ENCODE measurements at places on chromosomes 5 and 9.

- no peak for DNase-seq
These were observed 25.0 kb downstream of the TTC23L start for GRCh38 chr5:34863946-34864345.

GRCh38 chr5:34047774-34048572 is 5.0 kb upstream of the C1QTNF3 start:
- no peak for DNase-seq

DNA sequence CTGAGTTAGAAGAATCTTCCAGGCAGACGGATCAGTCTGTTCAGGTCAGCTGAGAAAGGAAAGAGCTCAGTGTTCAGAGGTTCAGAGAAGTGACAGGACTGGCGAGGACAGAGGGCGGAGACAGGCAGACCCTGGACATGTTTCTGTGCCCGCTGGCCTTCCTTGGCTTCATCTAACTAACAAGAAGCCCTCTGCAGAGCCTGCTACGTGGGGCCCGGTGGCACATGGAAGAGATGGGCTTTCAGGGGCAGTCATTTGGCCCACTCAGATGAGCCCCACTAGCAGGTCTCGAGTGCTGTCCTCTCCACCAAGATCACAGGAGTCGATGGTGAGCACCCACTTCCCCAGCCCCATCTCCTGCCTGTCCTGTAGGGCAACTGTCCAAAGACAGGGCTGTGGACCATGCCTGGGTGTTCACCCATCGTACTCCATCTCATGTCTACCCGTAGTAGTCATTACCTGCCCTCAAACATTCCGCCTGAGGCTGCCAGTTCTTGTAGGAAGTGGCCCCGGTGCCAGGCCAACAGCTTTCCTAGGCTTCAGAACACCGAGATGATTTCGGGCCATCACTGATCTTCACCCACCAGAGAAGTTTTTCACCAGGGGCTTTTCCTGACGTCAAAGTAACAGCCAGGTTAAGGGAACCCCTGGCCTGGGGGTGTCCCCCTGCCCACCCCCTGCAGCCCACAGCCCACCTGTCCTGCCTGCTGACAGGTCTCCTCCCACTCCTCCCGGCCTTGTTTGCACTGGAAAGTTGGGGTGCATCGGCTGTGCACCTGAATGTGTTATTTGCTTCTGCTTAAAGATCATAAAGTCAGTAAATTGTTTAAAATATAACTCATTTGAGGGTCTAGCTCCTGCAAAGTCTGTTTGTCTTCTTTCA is 14.0 kb downstream of the IRX2 start:
- no peak for DNase-seq

- DNase-seq: no peak
These were observed 561.3 kb downstream of the IRX1 start for GRCh38 chr5:4156889-4157288.

- no peak for DNase-seq
These were observed 168.8 kb downstream of the ARHGAP26 start for GRCh38 chr5:142939006-142939405.

DNA sequence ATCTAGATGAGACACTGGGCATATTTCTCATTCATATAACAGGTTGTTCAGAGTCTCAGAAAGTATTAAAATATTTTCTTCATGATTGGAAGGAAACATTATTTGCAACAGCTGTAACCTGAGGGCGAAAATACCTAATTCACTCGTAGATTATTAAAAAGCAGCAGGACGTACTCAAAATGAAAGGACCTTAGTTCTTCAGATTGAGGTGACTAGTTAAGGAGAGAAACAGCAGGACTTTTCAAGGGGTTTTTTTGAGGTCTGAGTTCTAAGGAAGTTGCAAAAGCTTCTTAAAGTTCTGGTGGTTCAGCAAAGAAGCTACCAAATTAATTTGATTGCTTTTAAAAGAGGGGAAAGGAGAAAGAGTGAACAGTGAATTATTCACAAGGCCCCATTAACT is 174.9 kb downstream of the TMEM161B start:
- DNase-seq: no peak

GRCh38 chr5:14775857-14776256 is 95.7 kb downstream of the ANKH start:
- DNase-seq: no peak

GRCh38 chr5:135204151-135204600 is 170.1 kb upstream of the PITX1 start:
- DNase-seq: no peak

DNA sequence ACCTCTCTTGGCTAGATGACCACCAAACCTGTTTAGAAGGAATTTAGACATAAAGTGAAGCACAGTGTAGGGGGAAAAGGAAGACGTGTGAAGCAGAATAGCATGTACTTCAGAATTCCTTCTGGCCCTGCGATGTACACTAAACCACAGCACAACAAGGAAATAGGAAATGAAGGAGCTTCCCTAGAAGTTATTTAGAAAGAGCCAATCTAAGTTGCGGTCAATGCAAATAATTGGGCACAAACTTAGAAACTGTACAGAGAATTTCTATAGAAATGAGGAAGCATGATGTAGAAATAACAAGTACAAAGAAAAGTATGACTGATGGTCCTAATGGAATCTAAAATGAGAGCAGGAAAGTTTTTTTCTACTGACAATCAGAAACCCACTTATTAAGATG is 41.5 kb downstream of the ANKRD55 start:
- DNase-seq: no peak

- DNase-seq: no peak
These were observed 115.6 kb upstream of the RETREG1 start for GRCh38 chr5:16732356-16732755.

GRCh38 chr5:126615286-126615685 is 14.5 kb downstream of the PHAX start:
- DNase-seq: no peak

DNA sequence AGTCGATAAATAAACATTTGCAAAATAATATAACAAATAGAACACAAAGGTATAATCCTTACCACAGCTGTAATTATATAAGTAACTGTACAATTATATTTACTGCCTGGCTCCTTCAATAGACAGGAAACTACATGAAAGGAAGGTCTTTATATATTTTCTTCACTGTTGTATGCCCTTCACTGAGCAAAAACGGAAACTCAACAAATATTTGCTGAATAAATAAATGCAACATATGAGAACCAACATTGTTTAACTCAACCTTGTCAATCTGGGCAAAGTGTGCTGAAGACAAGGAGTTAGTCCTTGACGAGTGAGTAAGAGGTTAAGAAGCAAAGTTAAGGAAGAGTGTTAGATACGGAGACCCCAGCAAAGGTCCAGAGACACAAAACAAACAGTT is 22.6 kb downstream of the PSMD5 start:
- no peak for DNase-seq

- DNase-seq: peak; percentile 77
These were observed 2.0 kb downstream of the PROB1 start for GRCh38 chr5:139392678-139393496.

DNA sequence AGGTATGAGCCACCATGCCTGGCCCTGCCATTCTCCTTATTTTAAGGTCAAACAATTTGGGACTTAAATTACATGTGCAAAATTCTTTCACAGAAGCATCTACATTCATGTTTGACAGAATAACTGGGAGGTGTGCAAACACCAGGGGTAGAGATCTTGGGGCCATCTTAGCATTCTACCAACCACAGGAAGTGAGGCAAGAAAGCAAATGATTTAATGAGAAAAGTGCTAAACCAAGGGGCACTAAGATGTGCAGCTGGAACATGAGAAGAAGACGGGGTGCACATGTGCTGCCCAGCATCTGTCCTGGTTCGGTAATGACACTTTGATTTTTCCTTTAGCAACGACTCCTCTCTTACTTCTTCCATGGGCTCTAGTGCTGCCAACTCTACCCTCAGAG is 1.2 kb upstream of the F12 start:
- DNase-seq: no peak

DNA sequence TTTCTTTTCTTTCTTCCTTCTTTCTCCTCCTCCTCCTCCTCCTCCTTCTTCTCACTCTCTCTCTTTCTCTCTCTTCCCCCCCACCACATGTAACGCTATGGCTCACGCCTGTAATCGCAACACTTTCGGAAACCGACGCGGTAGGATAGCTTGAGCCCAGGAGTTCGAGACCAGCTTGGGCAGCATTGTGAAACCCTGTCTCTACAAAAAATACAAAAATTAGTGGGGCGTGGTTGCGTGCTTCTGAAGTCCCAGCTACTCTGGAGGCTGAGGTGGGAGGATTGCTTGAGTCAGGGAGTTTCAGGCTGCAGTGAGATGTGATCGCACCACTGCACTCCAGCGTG is 736 bp upstream of the GLDC start:
- DNase-seq: no peak

DNA sequence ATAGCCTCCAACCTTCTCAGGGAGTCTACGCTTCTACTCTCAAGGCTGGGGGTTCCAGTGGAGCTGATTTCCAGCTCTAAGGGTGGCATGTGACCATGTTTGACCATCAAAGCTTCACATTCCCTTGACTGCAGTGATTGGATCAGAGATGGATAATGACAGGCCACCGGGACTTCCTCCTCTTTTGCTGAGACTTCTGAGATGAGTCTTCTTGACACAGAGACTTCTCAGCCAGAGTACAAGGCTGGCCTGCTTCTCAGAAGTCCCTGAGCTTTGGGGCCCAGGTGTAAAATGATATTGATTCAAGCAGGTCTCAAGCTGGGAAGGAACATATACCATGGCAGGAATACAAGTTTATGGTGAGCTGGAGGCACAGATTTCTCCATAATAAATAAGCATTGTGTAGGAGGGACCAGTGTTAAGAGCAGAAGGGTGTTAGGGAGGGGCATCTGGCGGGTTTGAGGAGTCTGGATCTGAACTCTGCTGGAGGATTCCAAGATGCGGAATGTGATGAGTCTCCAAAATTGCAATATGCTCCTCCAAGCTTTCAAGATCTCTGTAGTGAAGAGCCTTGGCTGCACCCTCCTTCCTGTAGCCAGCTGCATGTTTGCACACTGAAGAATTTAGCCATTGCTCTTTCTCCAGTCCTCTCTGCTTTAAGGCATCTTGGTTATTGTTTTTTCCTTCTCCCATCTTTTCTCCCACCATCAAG is 41.7 kb upstream of the HSD17B4 start:
- no peak for DNase-seq

DNA sequence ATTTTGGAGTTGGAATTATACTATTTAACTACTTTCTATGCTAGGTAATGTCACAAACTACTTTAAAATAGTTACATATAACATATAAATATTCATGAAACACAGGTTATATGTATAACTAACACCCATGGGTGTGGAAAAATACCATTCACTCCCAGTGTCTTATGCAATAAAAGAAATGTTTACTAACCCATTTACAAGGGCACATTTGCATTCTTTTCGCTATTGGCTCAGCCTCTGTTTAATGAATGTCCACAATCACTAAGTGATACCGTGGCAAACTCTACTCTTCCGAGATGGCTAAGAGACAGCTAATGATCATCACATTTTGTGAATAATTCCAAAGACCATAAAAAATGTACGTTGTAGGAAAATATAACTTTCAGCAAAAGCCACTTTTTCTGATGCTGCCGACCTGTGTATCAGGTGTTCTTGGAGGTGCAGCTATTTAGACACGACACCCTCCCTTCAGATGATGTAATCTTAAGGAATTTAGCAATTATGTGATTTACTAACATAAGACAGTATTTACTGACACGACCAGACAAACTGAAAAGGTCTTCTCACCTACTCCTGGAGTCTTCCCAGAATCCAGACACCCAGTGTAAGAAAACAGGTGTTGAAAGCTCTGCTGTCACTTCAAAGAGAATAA is 121.7 kb upstream of the FAM120A start:
- no peak for DNase-seq

DNA sequence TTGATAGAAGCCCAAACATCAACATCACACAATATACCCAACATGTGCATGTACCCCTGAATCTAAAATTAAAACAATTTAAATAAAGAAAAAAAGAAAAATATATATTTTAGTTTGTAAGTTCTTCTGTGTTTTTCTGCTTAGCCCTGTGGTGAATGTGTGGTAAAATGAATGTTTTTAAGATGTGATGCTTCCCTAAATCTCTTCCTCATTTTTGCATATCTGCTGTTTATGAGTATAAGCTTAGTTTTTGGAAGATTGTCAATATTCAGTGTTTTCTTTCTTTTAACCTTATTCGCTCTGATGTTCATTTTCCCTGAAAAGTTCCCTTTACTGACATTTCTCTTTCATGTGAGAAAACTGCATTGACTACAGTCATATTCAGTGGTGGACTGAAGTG is 44.4 kb upstream of the DAB2 start:
- DNase-seq: no peak

DNA sequence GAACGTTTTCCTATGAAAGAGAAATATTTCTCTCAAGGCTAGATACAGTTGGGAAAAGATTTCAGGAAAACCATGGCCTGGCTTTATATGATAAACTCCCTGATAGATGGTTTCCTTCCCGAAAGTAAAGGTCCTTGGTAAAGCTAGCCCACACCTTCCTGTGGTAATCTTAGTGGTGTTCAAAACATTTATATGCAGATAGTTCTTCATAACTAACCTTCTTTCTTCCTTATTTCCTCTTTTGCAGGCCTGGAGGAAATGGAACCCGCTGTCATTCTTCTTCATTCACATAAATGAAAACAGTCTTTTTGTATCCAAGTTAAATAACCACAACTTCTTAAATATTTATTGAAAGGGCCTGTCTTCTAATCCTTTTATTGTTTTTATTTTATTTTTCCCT is 474.0 kb upstream of the ACTBL2 start:
- DNase-seq: no peak

- no peak for DNase-seq
These were observed 5.8 kb downstream of the HMGCR start for GRCh38 chr5:75342836-75343235.

DNA sequence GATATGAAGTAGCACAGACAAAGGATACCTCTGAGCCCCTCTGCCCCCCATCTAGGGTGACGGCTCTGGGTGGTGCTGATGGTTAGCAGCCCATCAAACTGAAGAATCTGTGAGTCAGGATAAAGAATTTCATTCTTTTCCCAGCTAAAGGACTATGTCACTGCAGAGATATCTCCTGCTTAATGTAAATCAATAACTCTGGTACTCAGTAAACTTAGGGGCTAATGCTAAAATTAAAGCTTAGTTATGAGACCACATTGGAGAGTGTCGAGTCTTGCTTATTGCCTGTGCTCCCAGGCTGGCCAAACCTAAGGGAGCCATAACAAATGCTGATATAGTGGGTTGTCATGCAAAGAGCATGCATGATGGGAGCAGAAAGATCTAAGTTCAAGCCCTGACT is 25.6 kb upstream of the ACTBL2 start:
- DNase-seq: no peak

GRCh38 chr9:1878811-1879210 is 136.3 kb upstream of the SMARCA2 start:
- DNase-seq: no peak

- DNase-seq: no peak
These were observed 93.6 kb downstream of the UHRF2 start for GRCh38 chr9:6506571-6506970.

Measured in CD4-positive, alpha-beta T cell treated with Interleukin-2 at 100 ng/mL for 4 hours (primary cell).